ENCODE measurements at places on chromosomes 5 and 9. TPM values are rescaled to one million over a fixed set of nuclear protein-coding genes. Genes with fewer than 3 reads are reported as not detected.
A peak's percentile ranks its signal among the peaks of the same experiment; 100 is the strongest.

DNA sequence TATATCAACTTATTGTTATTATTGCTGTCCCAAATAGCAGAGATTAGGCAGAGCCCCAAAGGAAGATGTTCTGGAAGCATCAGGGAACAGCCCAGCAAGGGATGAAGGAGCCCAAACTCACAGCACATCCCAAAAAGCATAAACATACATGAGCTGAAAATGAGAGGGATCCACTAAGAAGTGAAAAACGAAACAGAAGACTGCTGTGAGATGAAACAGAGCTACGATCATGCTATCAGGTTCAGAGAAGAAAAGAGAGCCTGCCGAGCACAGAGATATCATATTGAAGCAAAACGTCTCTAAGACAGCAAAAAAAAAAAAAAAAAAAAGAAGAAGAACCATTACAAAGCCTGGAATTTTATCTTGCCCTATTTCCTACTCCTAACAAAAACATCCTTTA, 127.3 kb downstream of the ZNF608 start:
- no peak for DNase-seq

HRH2 gene
- total RNA-seq: 44.6 TPM

IGFBPL1 gene
- total RNA-seq: not detected

GRCh38 chr9:71685988-71686387, 82.3 kb downstream of the CEMIP2 start:
- DNase-seq: no peak

DNA sequence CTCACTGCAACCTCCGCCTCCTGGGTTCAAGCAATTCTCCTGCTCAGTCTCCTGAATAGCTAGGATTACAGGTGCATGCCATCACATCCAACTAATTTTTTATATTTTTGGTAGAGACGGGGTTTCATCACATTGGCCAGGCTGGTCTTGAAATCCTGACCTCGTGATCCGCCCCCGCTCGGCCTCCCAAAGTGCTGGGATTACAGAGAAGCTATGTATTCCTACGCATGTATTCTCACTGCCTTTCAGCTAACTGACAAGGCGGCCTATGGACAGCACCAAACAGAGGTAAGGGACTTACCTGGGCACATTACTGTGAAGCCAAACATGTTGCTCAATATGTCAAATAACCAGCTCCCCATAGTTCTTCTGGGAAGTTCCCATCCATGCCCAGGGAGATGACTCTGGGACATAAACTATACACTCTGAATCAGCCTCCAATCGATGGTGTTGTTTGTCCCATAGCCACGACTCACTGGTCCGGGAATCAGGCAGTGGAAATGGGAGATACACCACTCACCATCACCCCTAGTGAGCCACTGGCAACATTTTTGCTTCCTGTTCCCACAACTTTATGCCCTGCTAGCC, 114.6 kb downstream of the SYK start:
- no peak for DNase-seq

DNA sequence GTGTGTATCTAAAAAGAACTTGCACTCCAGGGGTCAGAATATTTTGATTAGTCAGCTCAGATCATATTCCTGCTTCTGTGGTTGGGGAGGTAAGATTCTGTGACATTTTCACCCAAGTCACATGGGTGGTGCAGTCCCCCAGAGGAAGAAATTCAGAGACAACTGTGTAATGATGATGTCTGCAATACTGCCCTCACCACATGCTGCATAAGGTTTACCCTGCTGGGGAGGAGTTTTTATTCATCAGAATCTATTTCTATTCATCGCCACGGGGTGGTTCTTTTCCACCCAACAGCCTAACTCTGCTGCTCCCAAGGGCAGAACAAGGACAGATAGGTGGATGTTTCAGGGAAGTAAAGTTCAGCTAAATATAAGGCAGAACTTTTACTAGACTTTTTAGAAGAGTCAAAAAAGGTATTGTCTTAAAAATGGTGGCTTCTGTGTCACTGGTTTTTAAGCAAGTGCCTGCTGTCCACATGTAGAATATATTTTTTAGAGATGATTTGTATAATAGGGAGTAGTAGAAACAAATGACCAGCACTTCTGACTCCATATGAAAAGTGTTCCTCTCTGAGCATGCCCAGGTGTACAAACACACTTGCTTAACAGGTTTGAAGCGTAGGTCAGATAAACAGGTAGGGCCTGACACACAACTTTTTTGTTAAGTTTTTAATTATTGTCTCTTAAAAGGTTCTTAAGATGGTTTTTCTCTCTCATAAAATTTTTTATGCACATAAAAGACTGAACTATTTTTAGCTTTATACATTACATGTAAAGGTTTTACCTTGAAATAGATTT, 352.7 kb downstream of the LRRC70 start:
- DNase-seq: no peak

INSL6 gene
- not detected for total RNA-seq

CCDC183 gene
- total RNA-seq: 1.2 TPM

- no peak for DNase-seq
Measured at GRCh38 chr9:112420208-112420607, 40.3 kb downstream of the HSDL2 start.

- DNase-seq: no peak
Measured at GRCh38 chr5:54707841-54708240, 190.3 kb downstream of the SNX18 start.

GRCh38 chr5:145681686-145682085, 153.5 kb downstream of the PRELID2 start:
- peak; percentile 41 for DNase-seq

GRCh38 chr5:53087171-53087570, 22.4 kb downstream of the MOCS2 start:
- no peak for DNase-seq

DNA sequence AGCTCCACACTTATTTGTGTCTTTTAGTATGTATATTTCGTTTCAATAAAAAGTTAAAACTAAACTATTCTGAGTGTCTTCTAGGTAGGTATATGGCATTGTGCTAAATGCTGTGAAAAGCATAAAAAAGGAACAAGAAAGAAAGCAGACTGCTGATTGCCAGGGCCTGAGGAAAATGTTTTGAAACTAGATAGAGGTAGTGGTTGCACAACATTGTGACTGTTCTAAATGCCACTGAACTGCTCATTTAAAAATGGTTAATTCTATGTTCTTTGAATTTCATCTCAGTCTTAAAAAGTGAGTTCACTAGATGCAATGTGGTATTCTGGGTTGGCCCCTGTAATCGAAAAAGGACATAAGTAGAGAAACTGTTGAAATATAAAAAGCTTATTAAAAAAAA, 2.6 kb upstream of the ALAD start:
- no peak for DNase-seq

DNA sequence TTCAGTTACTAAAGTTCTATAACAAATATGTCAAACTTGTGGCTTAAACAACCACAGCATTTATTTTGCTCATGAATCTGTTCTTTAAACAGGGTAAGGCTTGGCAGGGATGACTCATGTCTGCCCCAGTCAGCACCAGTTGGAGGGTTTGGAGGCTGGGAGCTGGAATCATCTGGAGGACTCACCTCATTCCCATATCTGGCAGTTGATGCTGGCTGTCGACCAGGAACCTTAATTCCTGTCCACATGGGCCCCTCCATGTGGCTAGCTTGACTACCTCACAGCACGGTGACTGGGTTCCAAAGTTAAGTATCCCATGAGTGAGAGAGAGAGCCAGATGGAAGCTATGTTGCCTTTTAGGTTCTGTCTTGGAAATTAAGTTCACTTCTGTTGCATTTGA, 13.8 kb upstream of the CCL28 start:
- DNase-seq: no peak

ANGPTL2 gene
- total RNA-seq: 26.3 TPM

PTGDS gene
- 30.4 TPM for total RNA-seq

GRCh38 chr9:129336130-129336528, 158.1 kb upstream of the IER5L start:
- DNase-seq: peak; percentile 48

DNA sequence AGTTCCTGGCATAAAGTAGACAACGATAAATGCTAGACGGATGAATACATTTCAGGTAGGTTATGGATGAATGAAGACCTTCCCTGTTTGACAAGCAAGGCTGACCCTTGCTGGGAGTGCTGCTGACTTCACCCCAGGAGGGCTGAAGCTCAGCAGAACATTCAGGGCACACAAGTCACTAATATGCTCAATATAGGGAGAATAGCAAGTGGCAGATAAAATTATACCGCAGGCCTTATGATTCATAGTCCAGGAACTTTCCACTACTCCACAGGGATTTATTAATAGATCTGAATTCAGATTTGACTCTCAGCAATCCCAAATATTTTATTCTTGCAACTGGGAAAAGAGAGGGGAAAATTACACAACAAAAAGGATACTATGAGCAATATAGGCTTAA, 38.2 kb upstream of the GRAMD2B start:
- no peak for DNase-seq

KIF27 gene
- 1.8 TPM for total RNA-seq

GRCh38 chr5:161023551-161023950, 171.5 kb upstream of the ATP10B start:
- no peak for DNase-seq

DNA sequence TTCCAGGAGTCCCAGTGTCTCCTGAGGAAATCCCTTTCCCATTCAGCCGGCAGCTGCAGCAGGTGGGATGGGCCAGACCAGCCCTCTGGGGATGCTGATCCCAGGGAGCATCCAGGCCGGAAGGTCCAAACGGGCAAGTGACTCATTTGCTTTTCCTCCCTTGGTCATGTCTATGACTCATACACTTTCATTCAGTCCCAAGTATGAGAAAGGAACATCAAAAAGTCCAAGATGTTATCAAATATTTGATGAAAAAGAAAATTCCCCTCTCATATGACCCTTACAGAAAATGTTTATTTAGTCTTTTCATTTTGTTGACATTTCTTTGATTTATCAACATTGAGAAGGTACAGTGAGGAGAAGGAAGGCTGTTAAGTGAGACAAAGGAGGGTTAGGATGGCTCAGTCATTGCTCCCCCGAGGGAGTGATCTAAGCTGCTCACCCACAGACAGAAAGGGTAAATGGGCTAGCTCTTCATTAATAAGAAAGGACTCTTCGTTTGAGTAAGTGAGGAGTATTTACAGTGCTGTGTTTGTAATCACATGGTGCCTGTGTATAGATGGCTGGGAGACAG, 117.6 kb upstream of the ANKRD55 start:
- DNase-seq: no peak

GAPVD1 gene
- 140 TPM for total RNA-seq

DNA sequence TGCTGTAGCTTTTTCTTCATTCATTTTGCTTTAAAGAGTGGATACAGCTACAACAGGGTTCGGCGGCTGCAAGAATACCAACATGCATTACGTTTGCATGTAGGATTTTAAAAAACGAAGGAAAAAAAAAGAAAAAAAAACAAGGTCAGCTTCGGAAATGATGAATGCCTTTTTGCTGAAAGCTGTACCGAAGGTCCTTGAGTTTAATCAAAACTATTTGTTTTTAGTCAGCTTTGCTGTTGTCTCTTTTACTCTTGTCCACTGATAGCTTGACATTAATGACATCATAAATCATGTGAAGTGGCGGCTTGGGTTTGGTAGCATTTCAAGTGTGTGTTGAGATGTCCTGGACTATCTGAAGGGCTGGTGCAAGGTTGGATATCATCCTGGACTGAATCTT, 779.1 kb downstream of the NR2F1-AS1 start:
- DNase-seq: no peak

DNA sequence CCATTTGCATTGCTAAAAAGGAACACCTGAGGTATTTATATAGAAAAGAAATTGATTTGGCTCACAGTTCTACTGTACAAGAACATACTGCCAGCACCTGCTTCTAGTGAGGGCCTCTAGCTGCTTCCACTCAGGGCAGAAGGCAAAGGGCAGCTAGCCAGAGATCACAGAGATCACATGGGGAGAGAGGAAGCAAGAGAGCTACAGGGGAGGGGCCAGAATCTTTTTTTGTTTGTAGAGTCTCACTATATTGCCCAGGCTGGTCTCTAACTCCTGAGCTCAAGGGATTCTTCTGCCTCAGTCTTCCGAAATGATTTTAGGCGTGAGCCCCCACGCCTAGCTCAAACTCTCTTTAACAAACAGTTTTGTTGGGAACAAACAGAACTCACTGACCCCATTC, 6.1 kb downstream of the SLCO4C1 start:
- no peak for DNase-seq

- DNase-seq: no peak
Measured at GRCh38 chr5:35365758-35366157, 135.5 kb upstream of the PRLR start.

GRCh38 chr9:98750364-98751060, 41.8 kb upstream of the GABBR2 start:
- no peak for DNase-seq

DNA sequence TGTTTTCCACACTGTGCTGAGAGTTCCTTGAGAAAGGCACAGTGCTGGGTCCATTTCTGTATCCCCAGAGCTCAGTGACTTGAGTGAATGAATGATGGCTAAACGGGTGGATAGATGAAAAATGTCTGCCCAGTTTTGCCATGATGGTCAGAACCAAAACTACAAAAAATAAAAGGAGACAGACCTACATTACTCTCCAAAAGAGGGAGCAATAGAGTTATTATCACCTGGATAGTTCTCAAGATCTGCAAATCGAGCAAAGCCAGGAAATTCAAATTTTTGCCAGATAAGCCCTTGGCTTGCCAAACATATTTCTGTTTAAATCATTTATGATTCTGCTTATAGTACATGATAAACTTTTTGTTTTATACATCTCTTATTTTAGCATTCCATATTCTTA, 214.2 kb upstream of the ZNF462 start:
- DNase-seq: no peak

GRCh38 chr5:173242675-173243121, 7.7 kb upstream of the NKX2-5 start:
- DNase-seq: no peak

DNA sequence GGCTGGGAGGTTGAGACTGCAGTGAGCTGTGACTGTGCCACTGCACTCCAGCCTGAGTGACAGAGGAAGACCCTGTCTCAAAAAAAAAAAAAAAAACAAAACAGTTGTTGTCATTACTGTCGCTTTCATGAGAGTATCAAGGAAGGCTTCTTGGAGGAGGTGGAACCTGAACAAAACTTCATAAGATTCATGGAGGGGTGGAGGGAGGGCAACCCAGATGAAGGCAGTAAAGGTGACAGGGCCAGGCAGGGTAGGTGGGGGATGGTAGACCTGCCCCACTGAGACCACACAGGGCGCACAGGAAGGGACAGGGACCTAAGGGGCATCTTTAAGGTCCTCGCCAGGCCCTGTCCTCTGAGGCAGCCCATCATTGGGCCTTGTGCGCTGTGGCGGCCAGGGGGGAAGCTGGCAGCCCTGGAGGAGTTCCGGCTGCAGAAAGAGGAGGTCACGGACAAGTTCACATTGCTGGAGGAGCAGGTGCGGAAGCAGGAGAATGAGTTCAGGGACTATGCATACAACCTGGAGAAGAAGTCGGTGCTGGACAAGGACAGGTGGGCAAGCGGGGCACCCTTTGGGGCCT, 3.5 kb downstream of the CFAP157 start:
- DNase-seq: no peak

- no peak for DNase-seq
Measured at GRCh38 chr9:135287627-135288026, 192.0 kb upstream of the PPP1R26 start.
